ENCODE measurements at places on chromosomes 3 and 15. TPM values are rescaled to one million over a fixed set of nuclear protein-coding genes. Genes with fewer than 3 reads are reported as not detected.

The ALS2CL gene
- 44.8 TPM for polyA plus RNA-seq

The ZNF710 gene
- polyA plus RNA-seq, result 69.2 TPM

The MYO5C gene
- 12.8 TPM for polyA plus RNA-seq

DNA sequence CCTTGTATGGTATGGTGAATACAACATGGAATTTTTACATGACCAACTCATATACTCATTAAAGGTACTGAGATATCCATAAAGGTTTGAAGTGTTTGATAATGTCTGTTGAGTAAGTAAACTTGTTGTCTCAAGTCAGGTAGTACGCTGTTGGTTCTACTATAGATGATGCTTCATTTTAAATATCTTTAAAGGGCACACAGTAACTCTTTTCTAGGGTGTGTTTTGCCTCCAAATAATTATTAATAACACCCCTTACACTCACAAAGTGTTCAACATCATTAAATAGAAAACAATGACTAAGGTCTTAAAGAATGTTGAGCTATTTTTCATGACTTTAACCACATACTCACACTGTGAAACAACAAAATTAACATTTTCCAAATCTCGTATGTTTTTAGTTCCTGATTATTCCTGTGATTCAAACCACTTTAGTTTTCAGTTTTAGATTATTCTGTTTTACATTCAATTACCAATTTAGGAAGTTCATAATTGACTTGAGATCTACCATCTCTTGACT, 220.0 kb upstream of the NANOGP8 start:
- H3K4me3 ChIP-seq, result no peak overlapping the region
- no peaks in the 10 kb centered on the region for H3K27me3 ChIP-seq
- no peaks in the 10 kb centered on the region for H3K4me1 ChIP-seq

DNA sequence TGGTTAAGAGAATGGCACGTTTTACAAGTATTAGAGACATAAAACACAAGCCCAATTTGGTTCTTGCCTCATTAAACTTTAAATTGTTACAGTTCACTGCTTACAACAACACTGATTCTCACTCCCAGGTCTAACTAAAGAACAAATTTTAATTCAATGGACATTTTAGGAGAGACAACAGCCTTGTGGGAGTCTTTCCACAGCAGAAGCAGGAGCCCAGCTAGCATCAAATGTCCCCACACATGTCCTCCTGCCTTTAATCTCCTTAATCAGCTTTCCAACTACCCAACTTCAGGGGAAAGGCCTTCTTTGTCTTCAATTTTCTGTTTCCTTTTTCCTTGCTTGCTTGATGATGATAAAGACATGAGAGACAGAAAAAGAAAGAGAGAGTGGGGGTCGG, 287.8 kb upstream of the WNT5A start:
- no peak for DNase-seq
- H3K27ac ChIP-seq, result no peak overlapping the region
- no peak overlapping the region for H3K4me3 ChIP-seq
- no peaks in the 10 kb centered on the region for H3K27me3 ChIP-seq

- H3K4me1 ChIP-seq, result peaks cover 23% of the 10 kb centered on the region
- no peak overlapping the region for H3K4me3 ChIP-seq
- DNase-seq, result no peak
- peaks cover 7% of the 10 kb centered on the region for H3K36me3 ChIP-seq
- no peak overlapping the region for H3K27ac ChIP-seq
Measured at GRCh38 chr3:9913601-9914000, 3.3 kb upstream of the IL17RC start.

- H3K27me3 ChIP-seq, result no peaks in the 10 kb centered on the region
- no peak overlapping the region for H3K27ac ChIP-seq
- no peaks in the 10 kb centered on the region for H3K4me1 ChIP-seq
- no peak overlapping the region for H3K4me3 ChIP-seq
- DNase-seq, result no peak
- no peaks in the 10 kb centered on the region for H3K36me3 ChIP-seq
Measured at GRCh38 chr15:84791763-84792162, 25.4 kb upstream of the ALPK3 start.

- no peaks in the 10 kb centered on the region for H3K27me3 ChIP-seq
- no peak overlapping the region for H3K4me3 ChIP-seq
- no peak overlapping the region for H3K27ac ChIP-seq
- H3K4me1 ChIP-seq, result no peaks in the 10 kb centered on the region
- DNase-seq, result no peak
- H3K36me3 ChIP-seq, result no peaks in the 10 kb centered on the region
Measured at GRCh38 chr3:140756240-140757016, 78.6 kb downstream of the TRIM42 start.

DNA sequence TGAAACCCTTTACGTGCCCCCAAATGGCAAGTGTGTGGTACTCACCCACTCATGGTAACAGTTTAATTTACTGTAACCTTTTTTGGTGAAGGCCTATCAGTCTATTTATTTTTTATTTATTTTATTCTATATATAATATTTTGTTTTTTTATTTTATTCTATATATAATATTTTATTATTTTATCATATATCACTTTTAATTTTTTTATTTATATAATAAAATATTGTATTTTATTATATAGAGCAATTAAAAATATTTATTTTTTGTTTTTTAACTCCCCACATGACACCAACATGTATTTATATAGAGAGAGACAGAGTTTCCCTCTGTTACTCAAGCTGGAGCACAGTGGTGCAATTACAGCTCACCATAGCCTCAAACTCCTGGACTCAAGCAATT, 41.4 kb downstream of the SLC28A1 start:
- no peak overlapping the region for H3K27ac ChIP-seq
- H3K4me1 ChIP-seq, result no peaks in the 10 kb centered on the region
- no peak for DNase-seq
- H3K27me3 ChIP-seq, result no peaks in the 10 kb centered on the region
- no peak overlapping the region for H3K4me3 ChIP-seq

Measured in pancreas (tissue), 10 donors.